Sigmoid colon (tissue), 7 donors: ENCODE measurements at places on chromosomes 11 and 22. TPM values are rescaled to one million over a fixed set of nuclear protein-coding genes. Genes with fewer than 3 reads are reported as not detected.

The OLFML1 gene
- 2.2 TPM for total RNA-seq

DNA sequence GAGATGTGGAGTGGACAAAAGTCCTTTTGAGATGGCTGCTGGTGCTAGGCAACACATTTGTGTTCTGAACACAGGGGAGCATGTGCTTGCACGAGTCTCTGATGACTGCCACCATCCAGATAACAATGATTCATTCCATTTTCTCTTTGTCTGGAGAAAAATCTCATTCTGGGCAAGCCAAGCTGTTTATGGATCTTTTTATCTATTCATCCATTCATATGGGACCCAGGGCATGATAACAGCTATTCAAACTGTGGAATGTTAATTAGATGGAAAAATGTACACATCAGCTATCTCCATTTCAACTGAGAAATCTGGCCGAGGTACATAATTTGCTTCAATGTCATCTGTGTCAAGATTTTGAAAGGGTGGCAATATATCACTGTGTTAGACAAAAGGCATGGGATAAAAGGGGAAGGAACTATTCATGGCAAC, 117.5 kb upstream of the ZBED5 start:
- no peak overlapping the region for H3K27ac ChIP-seq
- peaks cover 42% of the 10 kb centered on the region for H3K4me1 ChIP-seq
- H3K4me3 ChIP-seq, result no peak overlapping the region

DNA sequence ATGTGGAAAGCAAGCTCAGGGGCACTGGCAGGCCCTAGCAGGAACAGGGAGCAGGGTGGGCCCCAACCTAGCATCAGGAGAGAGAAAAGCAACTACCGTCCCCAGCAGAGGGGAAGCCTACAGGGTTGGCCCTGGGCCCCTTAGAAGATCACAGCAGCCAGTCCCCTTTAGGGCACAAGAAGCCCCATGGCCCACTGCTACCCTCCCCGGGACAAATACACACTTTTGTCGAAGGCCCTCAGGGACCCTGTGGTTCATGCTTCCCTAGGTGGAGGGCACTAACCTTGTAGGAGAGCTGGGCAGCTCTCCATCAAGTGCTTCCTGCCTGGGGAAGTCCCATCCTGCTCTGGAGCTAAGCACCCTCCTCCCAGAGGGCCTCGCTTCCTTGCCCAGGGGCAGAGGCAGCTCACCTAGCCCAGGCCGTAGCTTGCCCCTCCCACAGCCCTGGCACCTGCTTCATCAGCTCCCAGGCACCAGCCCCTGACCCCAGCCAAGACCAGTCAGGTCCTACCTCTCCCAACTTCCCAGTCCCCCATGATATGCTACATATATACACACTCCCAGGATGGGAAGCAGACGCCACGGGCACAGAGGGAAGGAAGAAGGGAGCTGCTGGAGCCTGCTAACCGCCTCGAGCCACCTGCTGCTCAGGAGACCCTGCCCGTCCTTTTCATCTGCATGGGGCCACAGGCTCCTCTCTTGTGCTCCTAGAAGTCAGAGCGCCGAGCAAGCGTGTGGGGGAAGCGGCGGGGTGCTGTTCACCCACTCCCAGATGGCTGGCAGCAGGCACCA, 20.1 kb downstream of the SUN2 start:
- H3K27me3 ChIP-seq, result no peaks in the 10 kb centered on the region
- no peak overlapping the region for H3K4me3 ChIP-seq
- no peak for DNase-seq
- peaks cover 47% of the 10 kb centered on the region for H3K4me1 ChIP-seq
- H3K27ac ChIP-seq, result peak overlapping the region; percentile 78
- H3K36me3 ChIP-seq, result peaks cover 61% of the 10 kb centered on the region

GRCh38 chr11:5684036-5684645, 733 bp downstream of the TRIM5 start:
- no peak for DNase-seq
- H3K36me3 ChIP-seq, result no peaks in the 10 kb centered on the region
- H3K27ac ChIP-seq, result peak overlapping the region; percentile 89
- H3K27me3 ChIP-seq, result no peaks in the 10 kb centered on the region
- peak overlapping the region; percentile 53 for H3K4me3 ChIP-seq

GRCh38 chr11:87597725-87598124, 560.0 kb downstream of the TMEM135 start:
- DNase-seq, result no peak
- H3K27ac ChIP-seq, result no peak overlapping the region
- no peaks in the 10 kb centered on the region for H3K4me1 ChIP-seq
- no peak overlapping the region for H3K4me3 ChIP-seq
- no peaks in the 10 kb centered on the region for H3K27me3 ChIP-seq

GRCh38 chr11:83278351-83278750, 7.8 kb downstream of the CCDC90B start:
- no peaks in the 10 kb centered on the region for H3K27me3 ChIP-seq
- no peak overlapping the region for H3K27ac ChIP-seq
- DNase-seq, result no peak
- peaks cover 19% of the 10 kb centered on the region for H3K4me1 ChIP-seq

DNA sequence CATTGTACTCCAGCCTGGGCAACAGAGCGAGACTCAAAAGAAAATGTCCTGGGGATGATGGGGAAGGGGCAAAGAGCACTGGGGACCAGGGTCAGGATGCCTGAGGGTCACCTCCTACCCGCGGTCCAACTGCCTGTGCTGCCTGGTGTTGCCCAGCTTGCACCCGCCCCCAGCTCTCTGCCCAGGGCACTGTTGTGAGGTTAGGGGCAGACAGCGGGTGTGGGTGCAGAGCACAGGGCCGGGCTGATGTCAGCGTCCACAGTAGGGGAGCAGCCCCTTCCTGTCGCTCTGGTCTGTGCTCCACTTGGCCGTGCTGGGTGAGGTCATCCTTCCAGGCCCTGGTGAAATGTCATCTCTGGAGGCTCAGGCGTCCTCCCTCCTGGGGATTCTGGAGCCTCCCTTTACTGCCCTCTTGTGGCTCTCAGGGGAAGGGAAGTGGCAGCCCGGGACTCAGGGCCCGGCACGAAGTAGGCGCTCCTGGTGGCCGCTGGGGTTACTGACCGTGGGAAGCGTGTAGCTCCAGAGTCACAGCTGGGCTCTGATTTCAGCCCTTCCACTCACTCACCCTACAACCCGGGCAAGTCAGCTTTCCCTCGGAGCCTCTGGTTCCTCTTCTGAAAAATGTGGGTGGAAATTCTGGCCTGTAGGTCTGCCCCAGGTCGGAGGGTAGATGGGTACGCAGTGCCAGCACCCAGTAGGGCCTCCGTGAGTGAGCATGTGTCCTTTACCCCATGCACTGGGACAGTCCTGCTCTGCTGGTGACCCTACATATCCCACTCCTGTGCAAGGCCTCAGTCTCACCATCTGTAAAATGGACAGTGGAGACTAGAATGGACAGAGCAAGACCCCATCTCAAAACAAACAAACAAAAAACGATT, 17.3 kb upstream of the PRR5 start:
- H3K36me3 ChIP-seq, result no peaks in the 10 kb centered on the region
- DNase-seq, result peak; percentile 89
- H3K27me3 ChIP-seq, result no peaks in the 10 kb centered on the region

DNA sequence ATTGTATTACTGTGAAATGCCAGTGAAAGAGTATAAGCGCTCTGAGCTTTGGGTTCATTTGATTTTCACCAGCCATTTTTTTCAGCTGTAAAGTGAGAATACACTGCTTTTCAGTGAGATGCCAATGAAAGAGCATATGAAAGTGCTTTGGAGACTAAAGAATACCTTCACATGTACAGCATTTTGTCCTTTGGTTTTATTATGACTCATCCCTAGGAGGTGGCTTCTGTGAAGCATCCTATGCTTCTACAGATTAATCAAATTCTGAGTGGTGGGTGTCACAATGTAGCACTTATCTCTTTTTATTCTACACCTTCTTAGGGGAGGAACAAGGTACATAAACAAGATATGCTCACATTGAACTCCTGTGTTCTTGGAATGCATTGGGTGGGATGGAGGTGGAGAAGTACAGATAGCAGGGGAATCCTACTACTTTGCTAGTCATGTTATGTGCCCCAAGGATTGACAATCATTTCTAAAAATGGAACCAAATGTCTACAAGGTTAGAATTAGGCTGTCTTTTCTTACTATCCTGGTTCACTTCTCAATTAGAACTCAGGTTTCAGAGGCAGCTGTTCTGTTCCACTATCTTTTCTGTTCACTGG, 18.7 kb downstream of the TRIM44 start:
- H3K27me3 ChIP-seq, result no peaks in the 10 kb centered on the region
- no peak for DNase-seq
- H3K4me1 ChIP-seq, result peaks cover 22% of the 10 kb centered on the region

DNA sequence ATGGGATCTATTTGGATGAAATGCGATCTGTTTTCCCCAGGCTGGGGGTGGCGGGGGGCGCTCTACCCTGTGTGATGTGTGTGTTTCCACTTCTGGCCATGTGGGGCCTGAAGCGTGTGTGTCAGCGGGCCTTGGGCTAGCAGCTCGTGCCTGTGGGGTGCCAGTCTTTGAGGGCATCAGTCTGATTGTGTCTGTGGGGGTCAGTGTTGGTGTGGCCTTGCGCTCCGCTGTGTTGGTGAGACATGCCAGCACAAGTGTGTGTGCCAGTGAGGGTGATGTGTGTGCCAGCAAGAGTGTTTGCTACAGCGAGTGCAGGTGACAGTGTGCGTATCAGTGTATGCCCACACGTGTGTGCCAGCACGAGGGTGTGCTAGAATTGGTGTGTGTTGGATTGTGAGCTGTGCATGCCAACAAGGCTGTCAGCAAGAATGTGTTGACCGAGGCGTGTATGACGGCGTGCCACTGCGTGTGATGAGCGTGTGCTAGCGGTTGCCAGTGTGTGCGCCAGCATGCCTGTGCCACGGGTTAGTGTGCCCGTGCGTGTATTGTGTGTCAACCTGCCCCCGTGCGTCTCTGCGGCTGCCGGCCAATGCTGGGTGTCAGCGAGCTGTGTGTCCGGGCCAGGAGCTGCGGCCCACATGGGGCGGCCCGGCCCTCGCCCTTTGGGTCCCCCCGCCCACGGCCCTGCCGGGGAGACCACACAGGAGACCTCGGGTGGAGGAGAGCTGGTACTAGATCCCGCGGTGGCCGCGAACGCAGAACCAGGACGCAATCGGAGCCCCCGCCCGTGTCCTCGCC, 519 bp downstream of the ARRB1 start:
- DNase-seq, result peak; percentile 91
- peak overlapping the region; percentile 98 for H3K27ac ChIP-seq
- peak overlapping the region; percentile 93 for H3K4me3 ChIP-seq
- no peaks in the 10 kb centered on the region for H3K27me3 ChIP-seq
- no peaks in the 10 kb centered on the region for H3K36me3 ChIP-seq

- peaks cover 14% of the 10 kb centered on the region for H3K4me1 ChIP-seq
- H3K27ac ChIP-seq, result peak overlapping the region; percentile 30
Observed at GRCh38 chr11:4713241-4713640, 8.7 kb downstream of the MMP26 start.

- no peaks in the 10 kb centered on the region for H3K4me1 ChIP-seq
- H3K27ac ChIP-seq, result peak overlapping the region; percentile 66
- no peaks in the 10 kb centered on the region for H3K27me3 ChIP-seq
Observed at GRCh38 chr22:17785185-17786184, 11.2 kb upstream of the BID start.

DNA sequence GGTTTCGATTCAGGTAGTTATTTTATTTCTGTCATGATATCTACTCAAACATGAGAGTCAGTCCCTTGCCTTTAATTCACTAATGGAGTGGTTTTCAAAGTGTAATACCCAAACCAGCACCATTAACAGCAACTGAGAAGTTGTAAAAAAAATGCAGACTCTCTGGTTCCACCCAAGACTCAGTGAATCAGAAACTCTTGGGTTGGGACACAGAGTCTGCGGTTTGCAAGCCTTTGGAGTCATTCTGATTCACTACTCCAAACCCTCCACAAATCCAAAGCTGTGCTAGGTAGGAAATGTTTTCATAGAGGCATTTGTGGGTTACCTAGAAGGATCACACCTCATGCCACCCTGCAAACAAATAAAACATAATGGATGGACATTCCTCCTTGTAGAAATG, 340.1 kb downstream of the NTM start:
- no peaks in the 10 kb centered on the region for H3K27me3 ChIP-seq
- no peak overlapping the region for H3K27ac ChIP-seq
- no peak for DNase-seq

DNA sequence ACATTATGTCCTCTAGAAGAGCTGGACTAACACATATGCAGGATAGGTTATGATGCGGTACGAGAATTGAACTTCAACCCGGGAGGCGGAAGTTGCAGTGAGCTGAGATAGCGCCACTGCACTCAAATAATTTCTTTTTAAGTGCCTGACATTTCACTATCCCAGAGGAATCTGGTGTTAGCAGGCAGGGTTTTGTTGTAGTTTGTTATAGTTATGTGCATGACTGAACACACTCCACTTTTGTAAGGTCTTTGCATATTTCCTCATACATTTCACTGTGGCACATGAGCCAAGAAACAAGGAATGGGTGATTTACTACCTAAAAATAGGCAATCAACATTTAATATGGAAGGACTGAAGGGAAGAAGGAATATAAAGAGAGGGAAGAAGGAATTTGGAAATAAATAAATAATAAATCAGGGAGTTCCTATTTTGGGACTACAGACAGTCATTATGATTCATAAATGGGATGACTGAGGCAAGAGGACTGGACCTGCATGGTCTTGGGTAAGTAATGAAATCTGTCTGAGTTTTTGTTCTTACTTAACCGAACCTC, 8.7 kb upstream of the HIPK3 start:
- H3K4me1 ChIP-seq, result peaks cover 12% of the 10 kb centered on the region
- no peaks in the 10 kb centered on the region for H3K36me3 ChIP-seq
- H3K27me3 ChIP-seq, result no peaks in the 10 kb centered on the region
- no peak overlapping the region for H3K4me3 ChIP-seq

DNA sequence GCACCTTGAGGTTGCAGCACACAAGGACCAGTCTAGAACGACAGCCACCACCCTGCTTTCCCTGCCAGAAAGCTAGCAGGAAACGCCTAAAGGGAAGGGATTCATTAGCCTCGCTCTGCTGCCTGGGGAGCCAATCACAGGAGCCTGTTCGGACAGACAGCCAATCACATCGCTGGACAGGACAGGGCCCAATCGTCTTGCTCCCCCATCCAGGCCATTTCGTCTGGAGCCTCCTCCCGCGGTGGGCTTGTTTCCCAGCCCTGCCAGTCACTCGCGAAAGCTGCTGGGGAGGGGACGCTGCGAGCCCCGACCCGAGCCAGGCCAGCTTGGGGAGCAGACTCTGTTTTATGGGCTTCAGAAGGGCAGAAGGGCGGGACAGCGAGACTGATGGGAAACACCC, 79.8 kb upstream of the NCAM1 start:
- no peaks in the 10 kb centered on the region for H3K27me3 ChIP-seq
- no peaks in the 10 kb centered on the region for H3K36me3 ChIP-seq
- peak overlapping the region; percentile 42 for H3K27ac ChIP-seq
- peak overlapping the region; percentile 44 for H3K4me3 ChIP-seq
- peak; percentile 83 for DNase-seq

DNA sequence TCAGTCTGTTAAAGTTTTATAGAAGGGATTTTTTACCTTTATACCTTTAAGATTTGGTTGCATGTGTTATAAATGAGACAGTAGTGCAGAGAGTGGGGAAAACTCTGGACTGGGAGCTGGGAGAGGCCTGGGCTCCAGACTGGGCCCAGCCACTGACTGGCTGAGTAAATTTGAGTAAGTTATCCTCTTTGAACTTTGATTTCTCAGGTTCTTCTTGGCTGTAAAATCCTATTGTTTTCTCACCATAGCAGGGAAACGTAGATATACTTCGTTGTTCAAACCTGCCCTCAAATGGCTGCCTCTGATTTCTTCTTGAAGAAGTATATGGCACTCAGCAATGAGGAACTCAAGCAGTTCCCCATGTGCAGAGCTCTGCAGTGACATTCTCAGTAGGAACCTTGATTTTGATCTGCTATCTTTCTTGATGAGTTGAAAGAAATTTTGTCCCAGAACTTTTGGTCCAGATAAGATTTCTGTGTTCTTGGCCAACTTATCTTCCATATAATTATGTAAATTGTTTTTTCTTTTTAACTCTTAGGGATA, 8.8 kb downstream of the BMAL1 start:
- no peak overlapping the region for H3K27ac ChIP-seq
- H3K4me3 ChIP-seq, result no peak overlapping the region
- H3K4me1 ChIP-seq, result no peaks in the 10 kb centered on the region
- H3K27me3 ChIP-seq, result no peaks in the 10 kb centered on the region
